ENCODE measurements at places on chromosomes 5 and 9.

DNA sequence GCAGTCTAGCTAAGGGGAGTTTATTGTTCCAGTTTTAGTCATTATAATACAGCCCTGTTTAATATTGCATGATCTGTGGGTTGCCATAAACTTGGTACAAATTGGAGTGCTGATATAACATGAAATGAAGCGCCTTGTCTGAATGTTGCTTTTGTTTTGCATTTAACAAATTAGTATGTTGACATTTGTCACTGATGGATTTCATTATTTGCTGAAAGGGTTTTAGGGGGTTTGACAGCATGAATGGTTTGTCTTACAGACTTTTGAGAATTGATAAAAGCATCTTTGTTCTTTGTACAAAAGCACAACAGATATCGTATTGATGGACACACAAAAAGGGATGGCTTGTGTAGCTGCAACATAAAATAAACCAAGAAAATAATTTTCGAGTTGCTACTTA is 178.3 kb downstream of the AOPEP start:
- DNase-seq, result no peak

DNA sequence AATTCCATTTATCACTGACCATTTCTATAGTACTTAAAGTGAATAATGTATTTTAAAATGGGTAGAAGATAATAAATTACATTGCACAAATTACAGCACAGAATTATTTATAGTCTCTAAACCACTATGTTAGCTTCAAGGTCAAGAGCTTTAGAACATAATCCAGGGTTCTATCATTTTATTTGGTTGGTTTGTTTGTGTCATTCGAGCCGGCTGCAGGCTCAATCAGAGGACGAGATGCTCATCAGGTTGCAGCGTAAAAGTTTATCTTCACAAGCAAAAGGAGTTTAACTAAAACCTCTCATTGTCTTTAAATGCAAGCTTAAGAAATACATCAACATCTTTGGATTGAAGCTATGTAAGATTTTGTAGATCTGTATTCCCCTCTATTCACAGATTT is 523.8 kb downstream of the EFNA5 start:
- DNase-seq, result no peak

DNA sequence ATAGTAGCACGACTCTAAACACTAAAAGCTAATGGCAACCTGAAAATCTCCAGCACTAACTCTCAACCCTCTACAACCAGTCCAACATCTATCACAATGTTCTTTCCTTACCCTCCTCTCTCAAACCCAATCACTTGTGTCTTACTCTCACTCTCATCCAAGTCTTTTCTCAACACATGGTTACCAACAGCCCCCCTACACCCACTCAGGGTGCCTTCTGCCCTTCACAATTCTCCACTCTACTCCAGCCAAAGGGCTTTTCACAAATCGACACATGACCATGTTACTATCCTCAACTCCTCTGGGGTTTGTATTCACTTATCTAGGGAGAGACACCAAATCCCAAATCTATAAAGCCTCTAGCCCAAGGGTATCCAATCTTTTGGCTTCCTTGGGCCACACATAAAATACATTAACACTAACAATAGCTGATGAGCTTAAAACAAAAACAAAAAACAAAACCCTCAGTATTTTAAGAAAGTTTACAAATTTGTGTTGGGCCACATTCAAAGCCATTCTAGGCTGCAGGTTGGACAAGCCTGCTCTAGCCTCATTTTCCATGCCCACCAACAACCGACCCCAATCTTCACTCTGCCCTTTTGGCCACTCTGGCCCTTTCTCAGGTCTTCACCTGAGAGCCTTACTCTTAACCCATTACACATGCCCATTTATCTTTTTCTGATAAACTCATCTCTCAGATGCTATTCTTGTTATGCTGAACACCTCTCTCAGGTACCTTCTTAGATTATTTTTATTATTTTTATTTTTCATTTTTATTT is 11.7 kb downstream of the HSPA9 start:
- no peak for DNase-seq

DNA sequence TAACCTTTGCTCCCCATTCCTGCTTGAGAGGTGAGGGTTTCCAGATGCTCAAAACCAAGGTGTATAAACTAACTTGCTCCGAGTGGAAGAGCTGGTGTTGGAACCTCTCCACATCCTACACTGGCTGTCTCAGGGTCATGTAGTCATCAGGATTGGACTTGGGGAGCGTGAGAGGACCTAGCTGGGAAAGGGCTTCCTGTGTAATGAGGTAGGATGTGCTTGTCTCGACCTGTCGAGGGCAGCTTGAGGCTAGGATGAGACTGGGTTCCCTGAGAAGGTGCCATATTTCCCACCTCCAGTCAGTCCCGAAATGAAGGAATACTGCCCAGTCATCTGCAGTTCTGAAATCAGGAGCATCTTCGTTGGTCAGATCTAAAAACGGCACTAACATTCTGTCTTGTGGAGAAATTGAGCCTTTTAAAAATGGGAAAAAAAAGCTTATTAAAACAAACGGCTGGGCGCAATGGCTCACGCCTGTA is 1.3 kb downstream of the CCNI2 start:
- DNase-seq, result no peak

GRCh38 chr9:4116723-4117460 is 183.0 kb downstream of the GLIS3 start:
- no peak for DNase-seq

GRCh38 chr5:111099058-111099778 is 7.1 kb downstream of the WDR36 start:
- DNase-seq, result no peak

GRCh38 chr9:26159575-26160392 is 481.5 kb upstream of the TUSC1 start:
- no peak for DNase-seq

- no peak for DNase-seq
These were observed 32.5 kb downstream of the TAF11L14 start for GRCh38 chr5:17666726-17667235.

DNA sequence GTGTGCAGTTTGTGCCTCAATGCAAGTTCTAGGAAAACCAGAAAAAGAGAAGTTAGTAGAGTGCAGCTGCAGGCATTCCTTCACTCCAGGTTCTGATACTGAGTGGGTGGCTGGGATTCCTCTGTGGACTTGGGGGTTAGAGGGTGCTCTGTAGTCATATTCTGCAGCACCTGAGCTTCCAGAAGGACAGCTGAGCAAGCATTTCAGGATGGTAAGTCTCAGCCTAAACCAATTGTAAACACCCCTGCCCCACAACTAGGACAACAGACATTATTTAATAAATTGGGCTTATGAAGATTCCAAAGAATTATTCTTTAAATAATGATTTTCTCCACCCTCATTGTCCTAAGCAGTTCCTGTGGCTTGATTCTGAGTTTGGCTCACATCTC is 9.1 kb downstream of the FAXDC2 start:
- no peak for DNase-seq

GRCh38 chr5:122465031-122465577 is 153.1 kb downstream of the SNCAIP start:
- no peak for DNase-seq

GRCh38 chr9:86575137-86575536 is 220.9 kb upstream of the TUT7 start:
- no peak for DNase-seq

GRCh38 chr5:141208478-141208877 is at the start of gene PCDHB12:
PCDHB12 (plus strand) TSS chr5:141208719; CDS start chr5:141208908, 189 bp downstream.
- no peak for DNase-seq

- no peak for DNase-seq
These were observed 4.2 kb downstream of the PRKACG start for GRCh38 chr9:69009708-69010107.

DNA sequence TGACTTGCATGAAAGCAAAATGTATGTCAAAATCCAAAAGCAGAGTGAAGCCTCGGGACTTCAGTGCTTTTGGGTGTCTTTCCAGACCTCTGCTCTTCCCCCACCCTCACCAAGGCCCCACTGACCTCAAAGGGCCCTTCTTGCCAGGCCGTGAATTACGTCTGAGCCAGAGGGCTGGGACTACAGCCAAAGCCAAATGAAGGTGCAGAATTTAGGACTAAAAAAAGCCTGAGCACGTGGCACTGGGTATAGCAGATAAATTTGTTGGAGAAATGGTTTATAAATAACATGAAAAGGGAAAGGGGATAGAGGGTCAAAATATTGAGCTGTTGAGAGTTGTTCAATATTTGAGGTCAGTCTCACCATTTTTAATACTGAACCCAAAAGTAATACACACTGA is 163.4 kb downstream of the GHR start:
- DNase-seq, result no peak

- no peak for DNase-seq
These were observed 37.6 kb upstream of the KCNN2 start for GRCh38 chr5:114324282-114324681.

DNA sequence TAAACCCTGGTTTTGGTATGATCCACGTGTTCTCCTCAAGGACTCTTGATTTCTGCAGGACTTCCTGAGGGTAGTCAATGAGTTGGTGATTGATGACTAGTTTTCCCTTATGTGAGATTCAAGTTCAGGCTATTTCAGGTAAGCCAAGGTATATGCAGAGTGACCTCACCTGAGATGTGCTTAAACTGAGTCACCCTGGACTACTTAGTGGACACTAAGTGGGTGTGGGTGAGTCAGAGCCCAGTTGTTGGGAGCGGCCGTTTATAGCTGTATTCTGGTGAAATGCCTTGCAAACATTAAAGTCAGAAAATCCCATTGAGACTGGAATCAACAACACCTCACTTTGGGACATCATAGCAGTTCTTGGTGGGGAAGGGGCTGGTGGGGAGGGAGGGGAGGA is 62.9 kb downstream of the SLC28A3 start:
- DNase-seq, result no peak

DNA sequence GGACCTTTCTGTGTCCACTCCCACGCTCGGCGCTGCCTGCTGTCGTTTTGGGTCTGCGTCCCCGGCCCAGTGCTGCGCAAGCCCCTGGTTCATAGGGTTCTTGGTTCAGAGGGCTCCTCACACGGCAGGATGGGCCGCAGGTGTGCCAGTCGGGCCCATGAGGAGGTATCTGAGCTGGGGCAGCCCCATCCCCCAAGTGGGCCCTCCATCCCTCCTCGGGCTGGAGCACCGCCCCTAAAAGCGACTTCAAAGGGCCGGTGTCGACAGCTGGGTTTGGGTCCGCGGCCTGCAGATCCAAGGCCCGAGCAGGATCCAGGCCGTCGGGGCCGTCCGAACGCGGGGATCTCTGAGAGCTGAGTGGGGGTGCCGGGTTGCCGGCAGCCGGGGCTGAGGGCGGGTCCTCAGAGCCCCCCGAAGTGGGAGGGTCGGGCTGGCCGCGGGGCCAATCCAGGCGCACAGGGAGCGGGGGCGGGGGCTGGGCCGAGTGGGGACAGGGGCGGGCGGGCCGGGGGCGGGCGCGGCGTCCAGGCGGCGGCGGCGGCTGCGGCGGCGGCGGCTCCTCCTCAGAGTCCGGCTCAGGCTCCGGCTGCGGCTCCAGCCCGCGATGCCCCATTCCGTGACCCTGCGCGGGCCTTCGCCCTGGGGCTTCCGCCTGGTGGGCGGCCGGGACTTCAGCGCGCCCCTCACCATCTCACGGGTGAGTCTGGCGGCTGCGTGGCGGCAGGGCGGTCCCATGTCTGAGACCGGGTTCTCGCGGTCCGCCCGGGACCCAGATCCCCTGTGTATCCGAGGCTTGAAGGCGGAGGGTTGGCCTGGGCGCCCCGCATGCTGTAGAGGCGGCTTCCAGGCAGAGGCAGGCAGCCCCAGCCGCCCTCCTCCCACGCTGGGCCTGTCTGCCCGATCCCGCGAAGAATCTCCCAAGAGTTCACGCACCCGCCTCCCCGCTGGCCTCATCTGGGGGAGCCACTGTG is at the start of gene PDLIM4:
Gene PDLIM4, plus strand, starts transcription at position 566 of the 971 bp plus-strand sequence. Its CDS starts 39 bp downstream, at position 605.
- no peak for DNase-seq

DNA sequence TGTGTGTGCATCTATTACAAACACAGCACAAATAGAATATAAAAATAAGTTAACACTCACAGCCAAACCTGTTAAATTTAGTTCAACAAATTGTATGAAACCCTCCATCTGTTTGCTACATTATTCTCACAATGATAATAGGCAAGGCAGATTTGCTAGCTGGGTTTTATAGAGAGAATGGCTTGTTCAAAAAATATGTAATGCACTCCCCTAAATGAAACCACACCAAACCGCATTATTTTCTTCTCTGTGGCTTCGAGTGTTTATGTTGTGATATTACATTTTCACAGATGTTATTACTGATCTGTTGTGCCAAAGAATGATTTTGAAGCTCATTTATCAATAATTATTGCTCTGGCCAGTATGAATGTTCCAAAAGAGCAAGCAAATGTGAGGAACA is 92.9 kb downstream of the SPATA31D1 start:
- no peak for DNase-seq

DNA sequence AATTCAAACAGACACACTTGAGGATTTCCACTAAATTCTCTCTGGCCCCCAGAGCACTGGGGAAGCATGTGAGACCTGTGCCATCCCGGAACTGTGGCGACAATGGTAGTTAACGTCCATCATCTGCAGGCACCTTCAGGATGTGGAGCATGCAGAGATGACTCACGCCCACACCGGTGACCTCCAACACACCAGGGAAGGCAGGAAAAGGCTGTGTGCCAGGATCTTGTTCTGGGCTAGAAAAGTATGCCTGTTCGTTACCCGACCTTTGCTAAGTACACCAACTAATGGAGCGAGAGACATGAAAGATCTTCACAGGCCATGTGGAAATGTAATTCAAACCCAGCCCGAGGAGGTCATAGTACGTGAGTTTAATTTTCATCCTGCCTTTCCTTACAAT is 208.8 kb downstream of the MELK start:
- no peak for DNase-seq

All from smooth muscle cell of the brain vasculature (primary cell).